OCI-LY7 (cell line): ENCODE measurements at places on chromosomes 1 and 21. TPM values are rescaled to one million over a fixed set of nuclear protein-coding genes. Genes with fewer than 3 reads are reported as not detected.

DNA sequence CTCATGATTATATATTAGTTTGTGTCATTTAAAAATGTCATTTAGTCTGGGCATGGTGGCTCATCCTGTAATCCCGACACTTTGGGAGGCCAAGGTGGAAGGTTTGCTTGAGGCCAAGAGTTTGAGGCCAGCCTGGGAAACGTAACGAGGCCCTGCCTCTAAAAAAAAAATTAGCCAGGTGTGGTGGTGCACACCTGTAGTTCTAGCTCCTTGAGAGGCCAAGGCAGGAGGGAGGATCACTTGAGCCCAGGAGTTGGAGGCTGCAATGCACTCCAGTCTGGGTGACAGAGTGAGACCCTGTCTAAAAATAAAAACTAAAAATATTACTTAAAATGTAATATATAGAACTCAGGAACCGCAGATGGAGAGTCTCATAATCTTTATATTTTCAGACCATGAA lies 34.6 kb downstream of the RUNX3 start:
- DNase-seq: no peak

The PRPF38A gene
- 82.3 and 83.4 TPM in 2 replicates for total RNA-seq

- no peak for DNase-seq
Observed at GRCh38 chr1:5507340-5507739, 484.9 kb downstream of the NPHP4 start.

- no peak for DNase-seq
Observed at GRCh38 chr21:33802481-33802880, 113.1 kb downstream of the ATP5PO start.

DNA sequence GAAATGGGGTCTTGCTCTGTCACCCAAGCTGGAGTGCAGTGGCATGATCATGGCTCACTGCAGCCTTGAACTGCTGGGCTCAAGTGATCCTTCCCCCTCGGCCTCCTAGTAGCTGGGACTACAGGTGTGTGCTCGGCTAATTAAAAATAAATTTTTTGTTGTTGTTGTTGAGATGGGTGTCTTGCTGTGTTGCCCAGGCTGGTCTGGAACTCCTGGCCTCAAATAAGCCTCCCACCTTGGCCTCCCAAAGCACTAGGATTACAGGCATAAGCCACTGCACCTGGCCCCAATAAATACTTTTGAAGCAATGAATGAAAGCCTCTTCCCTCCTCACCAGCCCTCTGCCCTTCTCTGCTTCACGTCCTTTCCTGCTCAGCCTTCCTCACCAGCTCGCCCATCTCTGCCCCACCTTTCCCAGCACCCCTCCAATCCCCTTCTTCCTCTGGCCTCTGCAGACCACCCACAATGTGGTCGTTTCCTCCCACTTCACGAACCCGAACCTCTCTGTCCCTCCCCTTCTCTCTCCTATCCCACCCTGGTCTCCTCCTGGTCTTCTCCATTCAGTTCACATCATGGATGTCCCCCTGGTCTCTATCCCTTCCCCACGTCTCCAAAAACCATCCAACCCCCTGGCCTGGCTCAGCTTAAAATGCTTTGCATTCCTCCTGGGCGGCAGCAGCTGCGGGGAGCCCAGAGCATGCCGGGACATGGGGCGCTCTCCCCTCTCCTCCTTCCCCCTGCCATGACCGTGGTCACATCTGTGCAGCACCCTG lies 38.4 kb downstream of the RAP1GAP start:
- no peak for DNase-seq

The TEKT2 gene
- not detected in 2 replicates for total RNA-seq

GRCh38 chr21:39218082-39218409 lies 34.8 kb upstream of the PSMG1 start:
- no peak for DNase-seq

- no peak for DNase-seq
Observed at GRCh38 chr21:42973309-42973990, 912 bp upstream of the PKNOX1 start.

The USP33 gene
- 66.7 and 67.0 TPM in 2 replicates for total RNA-seq

DNA sequence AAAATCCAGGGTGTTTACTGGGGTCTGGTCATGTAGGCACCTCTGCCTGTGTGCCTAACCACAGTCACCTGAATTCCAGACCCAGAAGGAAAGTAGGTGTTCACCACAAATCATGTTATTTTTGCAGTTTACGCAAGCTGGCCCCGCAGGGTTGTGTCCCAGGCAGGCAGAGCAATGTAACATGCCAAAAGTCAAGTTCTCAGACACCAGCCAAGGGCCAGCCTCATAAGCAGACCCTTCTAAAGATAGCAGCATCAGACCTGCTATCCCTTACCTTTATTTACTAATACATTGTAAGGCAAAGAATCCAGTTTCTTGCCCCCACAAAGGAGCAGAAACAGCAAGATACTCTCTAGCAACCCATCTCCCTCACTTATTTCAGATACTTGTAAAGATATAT lies 83.0 kb downstream of the GPR161 start:
- DNase-seq: no peak
